Astrocyte of the spinal cord (primary cell): ENCODE measurements at places on chromosomes 5 and 9.

- DNase-seq: no peak
These were observed 14.6 kb downstream of the SOHLH1 start for GRCh38 chr9:135684691-135685090.

- DNase-seq: no peak
These were observed 16.8 kb downstream of the SH3RF2 start for GRCh38 chr5:145953202-145953601.

DNA sequence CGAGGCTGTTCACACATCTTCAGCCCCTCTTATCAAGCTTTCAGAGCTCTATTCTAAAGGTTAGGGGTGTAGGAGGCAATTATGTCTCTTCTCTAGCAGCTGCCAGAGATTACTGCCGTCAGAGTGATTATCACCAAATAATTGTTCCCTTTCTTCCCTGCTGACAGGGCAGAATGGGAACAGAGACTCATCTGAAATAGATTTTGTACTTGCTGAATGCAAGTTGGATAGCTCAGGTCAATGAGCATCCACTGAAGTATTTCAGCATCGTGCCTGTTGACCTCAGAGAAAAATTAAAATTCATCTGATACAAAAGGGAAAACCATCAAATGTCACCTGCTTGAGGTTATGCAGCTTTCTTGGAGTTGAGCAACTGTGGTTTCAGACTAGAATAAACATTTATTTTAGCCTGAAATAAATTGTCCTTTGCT, 213.7 kb upstream of the MAP3K1 start:
- peak; percentile 32 for DNase-seq

DNA sequence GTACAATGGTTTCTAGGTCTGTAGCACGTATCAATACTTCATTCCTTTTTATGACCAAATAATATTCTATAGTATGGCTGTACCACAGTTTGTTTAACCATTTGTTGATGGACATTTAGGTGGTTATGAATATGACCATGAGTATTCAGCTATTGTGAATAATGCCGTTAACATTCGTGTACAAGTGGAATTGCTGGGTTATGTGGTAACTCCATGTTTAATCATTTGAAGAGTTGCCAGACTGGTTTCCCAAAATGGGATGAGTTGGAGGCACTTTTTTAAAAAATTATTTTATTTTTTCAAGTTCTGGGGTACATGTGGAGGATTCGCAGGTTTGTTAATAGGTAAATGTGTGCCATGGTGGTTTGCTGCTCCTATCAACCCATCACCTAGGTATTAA, 4.6 kb downstream of the SNX2 start:
- DNase-seq: no peak

DNA sequence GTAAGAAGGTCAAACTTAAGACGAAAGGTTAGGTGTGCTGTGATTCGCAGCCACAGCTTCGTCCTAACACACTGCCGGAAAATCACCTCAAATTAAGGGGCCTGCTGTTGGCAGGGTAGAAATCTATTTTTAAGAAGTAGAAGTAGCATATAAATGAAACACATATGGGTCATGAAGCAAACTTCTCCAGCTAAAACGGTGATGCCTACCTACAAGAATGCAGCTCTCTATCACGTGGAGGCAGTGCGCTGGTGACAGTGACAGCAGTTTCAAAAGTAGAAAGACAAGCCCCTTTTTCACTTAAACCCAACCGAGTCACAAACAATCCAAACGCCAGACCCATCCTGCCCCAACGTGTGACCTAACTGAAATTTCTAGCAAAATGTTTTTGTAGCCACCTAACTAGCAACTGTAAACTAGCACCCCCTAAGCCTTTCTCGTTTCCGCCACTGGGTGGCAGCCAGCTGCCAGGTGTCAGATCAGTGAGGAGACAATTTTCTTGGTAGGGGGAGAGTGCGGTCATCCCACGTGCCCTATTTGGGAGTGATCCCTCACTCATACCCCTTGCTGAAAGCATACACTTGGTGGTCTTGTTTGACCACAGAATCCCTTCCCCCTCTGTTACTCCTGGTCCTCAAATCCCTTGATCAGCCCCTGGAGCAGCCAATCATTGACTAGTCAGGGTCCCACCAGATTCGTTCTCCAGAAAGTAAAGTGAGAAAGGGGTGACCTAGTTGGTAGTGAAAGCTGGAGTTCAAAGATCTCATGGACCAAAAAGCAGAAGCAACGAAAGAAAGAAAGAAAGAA, 71.8 kb upstream of the MAMDC2 start:
- DNase-seq: peak; percentile 77

GRCh38 chr5:64666078-64666477, 24.2 kb upstream of the SHISAL2B start:
- peak; percentile 3 for DNase-seq

GRCh38 chr5:95084757-95085156, 200.1 kb downstream of the MCTP1 start:
- no peak for DNase-seq
